ENCODE measurements at places on chromosomes 6 and 20. TPM values are rescaled to one million over a fixed set of nuclear protein-coding genes. Genes with fewer than 3 reads are reported as not detected.

DNA sequence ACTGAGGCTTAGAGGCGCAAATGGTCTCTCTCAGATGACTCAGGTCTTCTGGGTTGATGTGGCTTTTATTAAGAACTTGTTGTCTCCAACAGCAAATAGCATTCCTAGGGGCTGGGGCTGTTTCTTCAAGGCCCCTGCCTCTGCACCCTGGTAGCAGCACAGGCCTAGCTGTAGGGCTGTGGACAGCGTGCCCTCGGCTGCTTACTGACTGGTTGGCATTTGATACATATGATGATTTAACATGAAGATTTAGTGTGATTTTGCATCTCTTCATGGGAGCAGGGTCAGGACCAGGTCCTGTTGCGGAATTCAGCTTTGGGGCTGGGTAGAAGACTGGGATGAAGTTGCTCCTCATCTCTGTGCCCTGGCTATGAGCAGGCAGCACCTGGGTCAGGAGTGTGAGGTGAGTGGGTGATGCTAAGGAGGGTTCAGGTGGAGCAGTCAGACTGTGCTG is 24.3 kb upstream of the IER3 start:
- DNase-seq = no peak

MCCD1 gene
- not detected for total RNA-seq

GRCh38 chr6:23659125-23659524 is 466.9 kb upstream of the NRSN1 start:
- no peak for DNase-seq

DNA sequence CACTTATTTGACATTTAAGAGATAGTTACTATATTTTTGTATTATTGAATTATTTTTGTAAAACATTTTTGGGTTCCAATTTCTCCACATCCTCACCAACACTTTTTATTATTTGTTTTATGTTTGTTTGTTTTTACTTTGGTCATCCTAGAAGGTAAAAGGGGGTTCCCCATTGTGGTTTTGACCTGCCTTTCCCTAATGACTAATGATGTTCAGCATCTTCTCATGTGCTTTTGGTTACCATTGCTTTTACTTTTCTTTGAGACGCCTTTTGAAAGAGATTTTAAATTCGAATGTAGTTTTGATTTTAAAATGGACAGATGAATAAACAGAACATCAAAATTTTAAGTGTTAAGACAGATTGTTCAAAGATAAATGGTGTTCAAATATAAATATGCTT is 46.9 kb downstream of the AK9 start:
- DNase-seq = no peak

- no peak for DNase-seq
Observed at GRCh38 chr6:144978208-144978607, 693.1 kb downstream of the UTRN start.

ARFGEF3 gene
- 9.6 TPM for total RNA-seq

GRCh38 chr20:25230166-25230831 is 17.6 kb upstream of the PYGB start:
- DNase-seq = no peak

Measured in urinary bladder (tissue), 4 donors.